ENCODE measurements at places on chromosomes 6 and 20.
A peak's percentile ranks its signal among the peaks of the same experiment; 100 is the strongest.

DNA sequence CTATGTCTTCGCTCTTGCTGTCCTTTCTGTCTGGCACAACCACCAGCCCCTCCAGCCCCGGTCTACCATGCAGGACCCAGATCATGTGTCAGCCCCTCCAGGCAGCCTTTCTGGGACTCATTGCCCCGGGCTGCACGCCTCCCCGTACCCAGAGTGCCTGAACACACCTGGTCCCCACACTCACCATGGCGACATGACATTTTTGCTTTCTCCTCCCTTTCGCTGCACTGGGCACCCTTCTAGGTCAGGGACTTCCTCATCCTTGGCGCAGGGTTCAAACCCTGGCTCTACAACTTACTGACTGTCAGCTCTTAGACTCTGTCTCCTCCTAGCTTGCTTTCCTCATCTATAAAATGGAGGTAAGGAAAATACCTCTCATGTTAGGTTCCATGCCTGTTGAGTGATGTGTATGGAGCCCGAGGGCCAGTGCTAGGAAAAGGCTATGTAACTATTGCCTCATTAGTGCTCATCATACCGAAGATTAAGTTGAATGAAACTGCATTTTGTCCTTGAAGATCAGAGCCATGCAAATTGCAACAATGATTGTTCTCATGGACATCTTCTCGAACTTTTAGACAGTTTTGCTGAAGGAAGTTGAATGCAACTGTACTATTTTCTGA is 49.7 kb upstream of the TIAM2 start:
- no peak for DNase-seq

DNA sequence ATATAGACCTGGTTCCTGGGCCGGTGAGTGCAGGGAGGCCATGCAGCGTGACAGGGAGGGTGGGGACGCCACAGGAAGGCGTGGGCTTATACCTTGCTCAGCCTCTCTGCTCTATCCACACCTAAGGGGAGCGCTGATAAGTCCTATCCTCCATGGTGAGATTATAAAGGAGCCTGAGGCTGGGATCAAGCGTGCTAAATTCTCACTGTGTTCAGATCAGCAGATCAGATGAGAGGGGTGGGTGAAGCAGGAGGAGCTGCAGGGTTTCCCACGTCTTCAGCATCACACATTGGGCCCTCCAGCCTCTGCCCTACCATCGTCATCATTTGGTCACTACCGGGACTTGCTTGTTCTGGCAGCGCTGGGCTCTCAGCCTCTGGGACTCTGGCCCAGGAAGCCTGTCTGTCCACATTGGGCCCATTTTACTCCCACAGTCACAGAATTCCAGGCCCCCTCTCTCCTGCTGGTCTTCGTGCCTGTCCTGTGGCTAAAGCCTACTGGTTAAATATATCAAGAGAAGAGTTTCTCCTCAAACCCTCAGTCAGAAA is 29.1 kb upstream of the PDE10A start:
- no peak for DNase-seq

DNA sequence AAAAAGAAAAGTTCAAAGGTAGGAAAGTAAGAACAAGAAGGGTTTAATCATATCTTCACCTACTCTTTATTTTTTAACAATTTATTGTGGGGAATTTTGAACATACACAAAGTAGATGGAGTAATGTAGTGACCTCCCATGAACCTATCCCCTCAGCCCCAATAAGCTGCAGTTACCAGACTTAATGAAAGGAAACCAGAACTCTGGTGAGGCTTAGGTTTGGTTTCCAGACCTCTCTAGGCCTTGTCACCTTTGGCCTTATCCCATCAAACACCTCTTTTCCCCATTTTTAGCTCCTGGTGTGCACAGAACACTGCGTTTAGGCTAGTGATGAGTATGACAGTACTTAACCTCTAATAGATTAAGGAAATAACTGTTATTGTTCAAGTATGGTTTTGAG is 42.0 kb downstream of the CBFA2T2 start:
- DNase-seq, result no peak

GRCh38 chr20:32638848-32639247 is 34.9 kb downstream of the C20orf203 start:
- no peak for DNase-seq

DNA sequence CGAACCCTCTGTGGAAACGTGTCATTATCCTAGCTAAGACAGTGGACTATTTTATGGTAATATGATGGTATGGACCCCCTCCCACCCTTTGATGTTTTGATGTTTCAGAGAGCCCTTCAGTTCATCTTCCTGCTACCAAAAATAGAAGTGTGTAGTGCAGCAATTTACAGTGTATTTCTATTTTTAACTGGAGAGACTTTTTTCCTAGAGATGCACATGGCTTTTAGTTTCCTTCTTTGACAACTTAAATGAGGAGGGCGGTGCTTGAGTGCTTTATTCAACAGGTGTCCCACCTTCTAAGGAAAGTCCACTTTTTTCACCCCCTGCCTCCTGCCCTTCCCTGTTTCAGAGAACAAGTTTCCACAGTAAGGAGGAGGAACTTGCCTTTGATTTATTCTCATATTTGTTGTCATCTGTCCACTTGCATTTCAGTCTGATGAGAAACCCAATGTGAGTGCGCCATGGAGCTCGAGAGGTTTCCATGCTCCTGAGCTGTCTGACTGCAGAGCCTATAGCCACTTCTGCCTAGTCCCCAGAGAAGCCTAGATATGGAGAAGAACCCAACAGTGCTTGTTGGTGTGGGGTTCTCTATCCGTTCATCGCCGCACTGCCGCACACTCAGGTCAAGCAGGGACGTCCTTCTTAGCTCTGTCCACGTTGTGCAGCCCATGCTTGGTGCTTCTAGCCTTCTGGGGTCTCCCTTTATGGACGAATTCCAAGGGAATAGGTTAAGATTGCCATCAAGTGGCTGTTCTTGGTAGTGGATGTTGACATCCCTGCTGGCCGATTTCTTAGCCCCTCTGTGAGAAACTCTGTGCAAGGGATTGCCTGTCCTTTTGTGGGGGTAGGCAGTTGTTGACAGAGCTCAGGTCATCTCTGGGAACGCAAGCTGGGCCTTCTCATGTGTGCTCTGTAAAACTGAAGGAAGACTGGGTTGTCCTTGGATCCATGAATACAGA is 144.2 kb downstream of the JARID2 start:
- DNase-seq, result no peak

- no peak for DNase-seq
These were observed 101.1 kb downstream of the LY86 start for GRCh38 chr6:6689400-6690143.

DNA sequence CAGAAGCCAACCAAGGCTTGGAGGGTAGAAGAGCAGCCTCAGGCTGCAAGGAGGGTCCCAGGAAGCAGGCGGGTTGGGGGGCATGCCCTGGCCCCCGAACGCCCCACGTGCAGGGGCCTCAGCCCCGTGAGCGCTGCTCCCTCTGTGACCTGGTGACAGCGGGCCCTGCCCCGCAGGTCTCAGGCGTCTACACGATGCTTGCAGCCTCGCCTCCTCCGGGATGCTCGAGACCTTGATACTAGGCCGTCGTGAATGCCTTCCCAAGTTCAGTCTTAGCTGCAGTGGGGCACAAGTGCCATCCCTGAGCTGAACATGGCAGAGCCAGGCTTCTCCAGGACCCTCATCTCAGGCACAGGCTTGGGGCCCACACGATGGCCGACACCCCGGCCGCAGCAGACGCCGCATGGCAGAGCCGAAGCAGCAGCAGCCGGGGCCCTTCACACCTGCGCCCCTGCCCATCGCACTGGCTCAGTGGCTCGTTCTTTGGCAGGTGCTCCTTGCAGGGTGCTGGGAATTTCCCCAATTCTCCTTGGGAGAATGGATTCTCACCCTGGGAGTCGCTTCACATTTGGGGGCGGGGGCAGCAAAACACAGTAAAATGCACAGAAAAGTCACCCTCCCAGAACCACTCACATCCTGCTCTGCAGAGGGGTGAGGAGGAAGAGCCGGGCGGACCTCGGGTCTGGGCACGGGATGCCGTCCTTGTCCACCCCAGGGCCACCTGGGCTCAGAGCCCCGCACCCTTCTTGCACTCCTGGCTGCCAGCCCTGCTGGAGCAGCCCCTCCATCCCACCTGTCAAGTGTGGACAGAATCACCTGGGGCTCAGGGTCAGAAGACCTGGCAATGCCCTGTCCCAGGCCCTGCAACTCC is 161.8 kb downstream of the DLL1 start:
- DNase-seq, result no peak

- no peak for DNase-seq
These were observed 5.1 kb upstream of the BPI start for GRCh38 chr20:38298768-38299288.

GRCh38 chr20:57794600-57795341 is 85.0 kb upstream of the PMEPA1 start:
- DNase-seq, result no peak

DNA sequence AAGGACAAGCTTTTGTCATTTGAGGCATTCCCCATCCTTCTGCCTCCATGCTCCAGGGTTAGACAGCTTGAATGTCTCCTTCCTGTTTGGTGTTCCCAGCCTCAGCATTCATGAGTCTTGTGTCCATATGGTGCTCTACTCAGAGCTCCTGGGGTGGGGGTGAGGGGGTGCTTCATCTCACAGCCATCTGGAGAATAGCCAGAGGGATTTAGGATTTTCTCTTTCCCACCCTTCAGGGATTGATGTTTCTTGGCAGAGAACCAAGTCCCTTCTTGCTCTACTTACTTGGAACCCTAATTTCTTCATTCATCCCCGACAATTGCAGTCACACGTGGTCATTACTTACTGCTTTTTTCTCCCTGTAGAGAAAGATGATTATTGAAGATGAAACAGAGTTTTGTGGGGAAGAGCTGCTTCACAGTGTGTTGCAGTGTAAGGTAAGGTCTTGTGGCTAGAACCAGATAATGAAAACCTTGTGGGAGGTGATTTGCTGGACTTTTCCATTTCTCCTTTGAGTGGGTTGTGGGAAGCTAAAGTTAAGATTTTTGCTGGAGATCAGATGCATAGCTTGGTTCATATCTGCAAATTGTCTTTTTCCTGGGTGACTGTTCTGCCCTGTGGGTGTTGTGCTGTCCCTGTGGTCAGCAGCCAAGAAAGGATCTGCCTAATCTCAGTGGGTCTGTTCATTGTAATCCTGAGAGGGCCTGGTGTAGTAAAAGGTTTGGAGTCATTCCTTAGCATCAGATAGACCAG is 18.6 kb downstream of the CMTR1 start:
- no peak for DNase-seq

GRCh38 chr20:13061381-13061780 is 52.6 kb downstream of the SPTLC3 start:
- no peak for DNase-seq

- DNase-seq, result no peak
These were observed 63.2 kb downstream of the FGD2 start for GRCh38 chr6:37068356-37069270.

DNA sequence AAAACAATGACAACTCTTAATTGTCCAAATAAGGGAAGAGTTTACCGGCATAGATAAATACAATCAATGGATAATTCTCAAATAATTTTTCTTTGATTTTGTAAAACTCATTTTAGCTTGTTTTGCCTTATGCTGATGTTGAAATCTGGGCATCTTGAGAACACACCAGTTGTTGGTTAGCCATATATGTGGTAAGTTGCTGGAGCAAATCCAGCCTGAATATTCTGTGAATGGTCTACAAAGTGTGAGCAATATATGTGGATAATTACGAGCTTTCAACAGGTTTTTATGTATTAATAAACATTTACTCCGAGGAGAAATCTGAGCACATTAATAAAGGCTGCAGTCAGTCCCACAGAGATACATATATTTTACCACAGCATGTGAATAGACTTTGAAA is 423.6 kb downstream of the BCKDHB start:
- DNase-seq, result no peak

DNA sequence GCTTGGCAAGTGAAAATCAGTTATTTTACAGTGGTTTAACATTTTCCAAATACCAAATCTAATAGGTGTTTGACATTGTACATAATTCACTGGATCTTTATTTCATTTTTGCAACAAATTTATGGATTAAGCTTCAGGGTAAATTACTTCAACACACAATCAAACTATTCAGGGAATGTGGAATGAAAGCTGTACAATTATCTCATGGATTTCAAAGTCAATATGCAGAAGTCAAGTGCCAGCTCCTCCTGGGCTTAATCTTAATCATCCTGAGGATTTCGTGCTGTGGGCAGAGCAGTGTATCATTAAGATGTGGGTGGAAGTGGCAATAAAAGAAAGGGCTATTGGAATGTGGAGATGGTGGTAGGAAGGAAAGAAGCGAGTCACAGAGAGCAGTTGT is 548.8 kb downstream of the COL12A1 start:
- no peak for DNase-seq

DNA sequence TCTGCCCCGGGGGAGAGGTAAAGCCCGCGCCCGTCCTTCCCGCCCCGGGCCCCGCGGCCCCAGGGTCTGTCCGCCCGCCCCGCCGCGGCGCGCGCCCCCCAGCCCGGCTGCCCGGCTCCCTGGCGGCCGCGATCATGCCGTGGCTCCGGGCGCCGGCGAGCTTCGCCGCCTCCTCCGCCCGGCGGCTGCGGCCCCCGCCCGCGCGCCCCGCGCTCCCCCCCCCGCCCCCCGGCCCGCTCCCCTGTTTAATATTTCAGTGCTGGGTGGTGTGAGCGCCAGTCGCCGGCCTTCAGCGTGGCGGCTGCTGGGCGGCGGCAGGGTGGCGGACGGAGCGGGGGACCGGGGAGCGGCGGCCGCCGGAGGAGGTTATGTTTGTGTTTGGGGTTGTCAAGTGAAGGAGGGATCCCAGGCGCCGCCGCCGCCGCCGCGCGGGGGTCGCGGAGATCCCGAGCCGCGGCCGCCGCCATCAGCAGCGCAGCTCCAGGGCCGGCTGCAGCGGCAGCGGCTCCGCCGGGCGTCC is at the start of gene HIVEP1:
Gene HIVEP1 (plus strand): TSS at position 275 of the 520 bp plus-strand sequence. CDS start 3,317 bp downstream, outside the sequence.
- peak; percentile 38 for DNase-seq

- DNase-seq, result no peak
These were observed 33.3 kb upstream of the SLC22A16 start for GRCh38 chr6:110509617-110510241.

DNA sequence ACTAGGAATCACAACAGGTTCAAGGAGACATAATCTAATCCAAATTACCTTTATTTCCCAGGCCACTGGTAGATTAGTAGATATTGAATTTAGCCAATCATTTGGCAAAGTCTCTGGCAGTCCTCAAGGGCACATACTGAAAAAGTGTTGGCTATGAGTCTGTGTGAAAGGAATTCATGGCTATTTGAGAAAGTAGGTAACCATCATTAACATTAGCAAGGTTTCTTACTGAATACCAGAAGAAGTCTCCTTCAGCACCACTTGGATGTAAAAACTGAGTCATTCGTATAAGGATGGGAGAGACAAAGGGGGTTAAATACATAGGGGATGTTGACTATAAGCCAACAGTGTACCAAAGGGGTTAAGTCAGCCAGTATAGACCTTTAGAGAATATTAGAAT is 36.7 kb downstream of the AGPAT4 start:
- no peak for DNase-seq

DNA sequence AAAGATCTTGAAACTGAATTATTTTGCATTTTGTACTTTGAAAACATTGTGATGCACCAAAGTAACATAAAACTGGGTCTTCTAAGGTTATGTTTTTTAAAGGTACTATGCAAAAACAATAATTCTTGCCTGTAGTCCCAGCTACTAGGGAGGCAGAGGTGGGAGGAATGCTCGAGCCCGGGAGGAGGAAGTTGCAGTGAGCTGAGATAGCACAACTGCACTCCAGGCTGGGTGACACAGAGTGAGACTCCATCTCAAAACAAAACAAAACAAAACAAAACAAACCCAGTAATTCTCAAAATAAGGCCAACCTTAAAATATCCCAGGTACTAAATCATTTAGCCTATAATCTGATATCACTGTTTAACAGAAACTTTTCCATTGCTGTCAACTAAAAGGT is 269.6 kb downstream of the KHDC1L start:
- DNase-seq, result no peak

GRCh38 chr20:40434122-40434521 is 254.9 kb downstream of the MAFB start:
- DNase-seq, result no peak

Data from nucleus accumbens (tissue), 56 donors.